ENCODE measurements at places on chromosomes 4 and X. TPM values are rescaled to one million over a fixed set of nuclear protein-coding genes. Genes with fewer than 3 reads are reported as not detected.

The CXCL1 gene
- 37.7 TPM for polyA plus RNA-seq

The DGAT2L6 gene
- 0.02 TPM for polyA plus RNA-seq

The PAGE2B gene
- 1.2 TPM for polyA plus RNA-seq

The ETDB gene
- 0.25 TPM for polyA plus RNA-seq

The TIGD4 gene
- 0.43 TPM for polyA plus RNA-seq

The DNAJB14 gene
- 18.5 TPM for polyA plus RNA-seq

The MBNL3 gene
- polyA plus RNA-seq, result 2.9 TPM

The MAGEA9B gene
- polyA plus RNA-seq, result 0.11 TPM

The PNMA6F gene
- 0.02 TPM for polyA plus RNA-seq

All from thymus (tissue), 14 donors.